SIG-M5 (cell line): ENCODE measurements at places on chromosomes 5 and 9.

DNA sequence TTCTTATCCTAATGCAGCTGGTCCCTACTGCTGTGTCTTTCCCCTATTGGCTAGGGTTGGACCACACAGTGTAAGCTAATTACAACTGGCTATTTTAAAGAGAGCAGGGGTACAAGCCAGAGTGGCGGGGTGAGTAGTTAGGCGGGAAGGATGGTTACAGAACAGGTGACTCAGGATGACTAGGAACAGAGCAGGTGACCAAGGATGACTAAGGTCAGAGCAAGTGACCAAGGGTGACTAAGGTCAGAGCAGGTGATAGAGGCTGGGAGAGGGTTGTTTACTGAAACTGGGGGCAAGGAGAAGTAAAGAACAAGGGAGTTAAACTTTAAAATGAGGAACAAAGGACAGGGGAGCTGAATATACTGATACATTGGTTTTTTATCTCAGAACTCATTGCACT, 125.4 kb downstream of the PTTG1 start:
- no peak for DNase-seq

DNA sequence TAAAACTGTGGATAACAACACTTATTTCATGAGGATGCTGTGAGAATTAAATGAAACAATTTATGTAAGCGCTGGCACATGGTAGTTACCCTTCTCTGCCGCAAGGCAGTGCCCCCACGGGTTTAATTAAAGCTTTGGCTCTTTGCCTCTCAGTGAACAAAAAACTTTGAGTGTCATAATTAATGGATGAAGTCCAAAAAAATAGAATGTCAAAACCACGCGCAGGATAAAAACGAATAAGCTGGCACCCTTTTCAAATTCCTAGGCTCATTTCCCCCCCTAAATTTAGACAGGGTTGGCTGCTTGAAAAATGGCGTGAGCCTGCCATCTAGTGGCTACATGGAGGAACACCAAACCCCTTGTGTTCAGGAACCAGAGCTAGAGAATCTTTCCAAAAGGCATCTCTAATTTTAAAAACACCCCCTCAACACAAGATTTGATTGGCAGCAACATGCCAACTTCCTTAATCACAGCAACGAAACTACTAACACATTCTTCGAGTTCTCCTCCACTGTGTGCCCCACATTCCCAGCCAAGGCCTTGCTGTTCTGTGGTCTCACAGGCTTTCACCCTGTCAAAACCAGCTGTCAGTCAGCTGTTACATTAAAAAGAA, 29.0 kb upstream of the CCNG1 start:
- no peak for DNase-seq

GRCh38 chr9:89412541-89412940, 85.4 kb downstream of the SEMA4D start:
- DNase-seq: no peak

- DNase-seq: no peak
These were observed 66.6 kb upstream of the GDNF start for GRCh38 chr5:37906416-37906815.

- no peak for DNase-seq
These were observed 46.1 kb upstream of the RIC1 start for GRCh38 chr9:5582835-5583195.

GRCh38 chr5:110304176-110304575, 422.3 kb downstream of the TMEM232 start:
- no peak for DNase-seq

DNA sequence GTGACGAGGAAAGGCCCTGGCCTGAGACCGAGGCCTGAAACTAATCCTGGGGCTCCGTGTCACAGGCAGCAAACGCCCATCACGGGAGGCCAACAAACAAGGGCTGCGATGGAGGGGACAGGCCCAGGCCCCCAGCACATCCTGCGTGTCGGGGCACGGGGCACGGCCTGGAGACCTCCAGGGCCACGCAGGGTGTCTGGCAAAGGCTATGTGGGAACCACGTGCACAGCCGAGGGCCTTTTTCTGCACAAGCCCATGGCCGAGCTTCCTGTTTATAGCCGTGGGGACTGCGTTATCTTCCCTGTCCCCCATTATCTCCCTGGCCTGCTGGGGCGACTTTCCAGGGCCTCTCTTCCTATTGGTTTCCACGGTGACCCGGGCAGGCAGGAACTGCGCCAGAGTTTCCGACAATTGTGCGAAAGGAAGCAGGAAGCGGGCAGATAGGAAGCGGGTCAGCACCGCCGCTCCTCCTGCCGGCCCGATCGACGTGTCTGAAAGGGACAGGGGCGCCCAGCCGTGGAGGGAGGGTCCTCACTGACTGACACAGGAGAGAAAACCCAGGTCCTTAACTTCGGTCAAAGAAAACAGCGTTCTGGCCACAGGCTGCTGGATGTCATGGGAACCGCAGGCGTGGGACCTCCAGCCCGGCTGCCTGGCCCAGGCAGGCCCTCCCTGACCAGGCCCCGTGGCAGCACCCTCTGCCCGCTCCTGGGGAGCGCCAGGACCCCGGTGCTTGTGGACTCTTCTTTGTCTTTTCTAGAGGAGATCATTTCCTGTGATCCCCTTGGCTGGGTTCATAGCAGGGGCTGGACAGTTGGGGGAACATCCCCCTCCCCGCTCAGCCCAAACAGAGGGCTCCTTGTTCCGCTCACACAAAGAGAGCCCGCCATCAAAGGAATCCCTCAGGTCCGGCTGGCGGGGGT, 29.1 kb upstream of the SEC16A start:
- DNase-seq: no peak

DNA sequence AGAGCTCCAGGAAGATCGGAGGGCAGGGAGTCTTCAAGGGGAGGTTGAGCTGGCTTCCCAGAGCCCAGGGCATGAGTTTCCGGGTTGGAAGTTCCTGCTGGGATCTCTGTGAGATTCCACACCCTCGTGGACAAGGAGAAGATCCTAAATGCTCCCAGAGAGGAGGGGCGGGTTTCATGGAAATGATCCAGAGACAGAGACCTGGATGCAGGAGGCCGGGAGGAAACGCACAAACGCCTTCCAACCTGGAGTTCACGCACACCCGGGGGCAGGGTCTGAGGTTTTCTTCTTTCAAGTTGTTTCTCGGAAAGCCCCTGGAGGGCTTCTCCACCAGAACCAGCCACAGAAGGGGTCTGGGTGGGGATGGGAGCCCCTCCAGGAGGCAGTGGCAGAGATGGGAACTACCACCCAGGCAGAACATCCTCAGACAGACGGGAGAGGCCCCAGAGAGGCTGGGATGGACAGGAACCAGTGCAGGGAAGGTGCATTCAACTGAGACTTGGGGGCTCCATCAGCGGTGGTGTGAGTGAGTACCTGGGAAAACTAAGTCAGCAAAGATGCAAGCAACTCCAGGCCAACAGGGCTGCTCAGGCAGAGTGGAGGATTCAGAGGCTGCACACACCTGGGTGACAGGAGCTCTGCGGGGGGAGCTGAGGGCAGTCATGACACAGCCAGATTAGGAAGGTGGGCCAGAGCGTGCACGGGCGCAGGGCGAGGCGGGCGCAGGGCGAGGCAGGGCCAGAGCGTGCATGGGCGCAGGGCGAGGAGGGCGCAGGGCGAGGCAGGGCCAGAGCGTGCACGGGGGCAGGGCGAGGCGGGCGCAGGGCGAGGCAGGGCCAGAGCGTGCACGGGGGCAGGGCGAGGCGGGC, 52.1 kb upstream of the EXOC3 start:
- no peak for DNase-seq

DNA sequence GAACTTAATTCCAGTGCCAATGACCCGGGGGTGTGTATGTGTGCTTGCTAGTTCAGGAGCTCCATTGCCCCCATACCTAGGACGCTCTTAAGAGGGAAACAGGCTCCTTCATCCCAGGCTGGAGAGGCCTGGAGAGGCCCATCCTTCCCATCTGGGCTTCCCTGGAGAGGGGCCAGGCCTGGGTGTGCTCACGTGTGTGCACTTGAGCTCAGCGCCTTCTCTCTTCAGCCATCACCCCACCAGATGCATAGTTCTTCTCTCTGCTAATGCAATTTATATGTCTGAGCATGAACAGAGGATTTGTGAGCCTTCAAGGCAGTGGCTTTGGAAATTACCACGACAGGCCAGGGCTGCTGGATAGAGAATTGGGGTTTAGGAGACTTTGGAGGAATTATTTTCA, 48.6 kb upstream of the SHB start:
- DNase-seq: no peak

GRCh38 chr9:127360829-127361228, 36.1 kb upstream of the SLC2A8 start:
- DNase-seq: no peak

DNA sequence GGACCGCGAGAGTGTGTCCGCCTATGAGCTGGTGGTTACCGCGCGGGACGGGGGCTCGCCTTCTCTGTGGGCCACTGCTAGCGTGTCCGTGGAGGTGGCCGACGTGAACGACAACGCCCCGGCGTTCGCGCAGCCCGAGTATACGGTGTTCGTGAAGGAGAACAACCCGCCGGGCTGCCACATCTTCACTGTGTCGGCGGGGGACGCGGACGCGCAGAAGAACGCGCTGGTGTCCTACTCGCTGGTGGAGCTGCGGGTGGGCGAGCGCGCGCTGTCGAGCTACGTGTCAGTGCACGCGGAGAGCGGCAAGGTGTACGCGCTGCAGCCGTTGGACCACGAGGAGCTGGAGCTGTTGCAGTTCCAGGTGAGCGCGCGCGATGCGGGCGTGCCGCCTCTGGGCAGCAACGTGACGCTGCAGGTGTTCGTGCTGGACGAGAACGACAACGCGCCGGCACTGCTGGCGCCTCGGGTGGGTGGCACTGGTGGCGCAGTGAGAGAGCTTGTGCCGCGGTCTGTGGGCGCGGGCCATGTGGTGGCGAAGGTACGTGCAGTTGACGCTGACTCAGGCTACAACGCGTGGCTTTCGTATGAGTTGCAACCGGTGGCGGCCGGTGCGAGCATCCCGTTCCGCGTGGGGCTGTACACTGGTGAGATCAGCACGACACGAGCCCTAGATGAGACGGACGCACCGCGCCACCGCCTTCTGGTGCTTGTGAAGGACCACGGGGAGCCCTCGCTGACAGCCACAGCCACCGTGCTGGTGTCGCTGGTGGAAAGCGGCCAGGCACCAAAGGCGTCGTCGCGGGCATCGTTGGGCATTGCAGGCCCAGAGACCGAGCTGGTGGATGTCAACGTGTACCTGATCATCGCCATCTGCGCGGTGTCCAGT, 1.8 kb downstream of the PCDHA7 start:
- DNase-seq: no peak

DNA sequence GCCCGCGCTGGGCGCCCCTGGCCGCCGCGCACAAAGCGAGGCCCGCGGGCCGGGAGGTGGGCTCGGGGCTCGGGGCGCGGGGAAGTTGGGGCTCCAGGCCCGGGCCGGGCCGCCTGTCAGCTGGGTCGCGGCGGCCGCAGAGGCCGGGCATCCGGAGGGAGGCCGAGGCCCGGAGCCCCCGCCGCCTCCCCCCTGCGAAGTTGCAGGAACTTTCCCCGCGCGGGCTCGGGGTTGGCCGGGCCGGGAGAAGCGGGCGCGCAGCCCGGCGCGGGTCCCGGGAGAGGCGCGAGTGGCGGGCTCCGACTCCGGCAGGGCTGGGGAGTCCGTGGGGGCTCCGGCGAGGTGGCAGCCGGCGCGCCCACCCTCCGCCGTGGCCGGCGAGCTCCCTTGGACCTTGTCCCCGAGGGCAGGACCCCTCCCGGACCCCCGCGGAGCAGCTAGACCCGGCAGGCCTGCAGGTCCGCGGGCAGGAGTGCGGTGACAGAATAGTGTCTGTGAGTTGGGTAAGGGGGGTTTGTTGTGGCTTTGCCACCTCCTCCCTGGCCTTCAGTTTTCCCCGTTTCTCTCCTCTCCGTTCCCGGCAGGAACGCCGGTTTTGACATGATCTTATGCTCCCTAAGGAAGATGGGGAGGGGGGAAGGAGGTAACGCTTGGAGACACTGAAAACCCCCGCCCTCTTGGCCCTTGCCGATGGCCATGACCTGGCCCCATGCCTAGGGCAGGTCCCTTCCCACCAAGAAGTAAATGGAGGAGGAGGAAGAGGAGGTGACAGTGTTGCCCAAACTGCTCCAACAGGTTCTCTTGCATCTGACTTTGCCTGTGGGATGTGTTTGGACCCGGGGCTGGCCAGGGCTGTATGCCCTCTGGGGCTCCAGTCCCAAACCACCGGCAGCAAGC, 942 bp downstream of the PHF2 start:
- no peak for DNase-seq

DNA sequence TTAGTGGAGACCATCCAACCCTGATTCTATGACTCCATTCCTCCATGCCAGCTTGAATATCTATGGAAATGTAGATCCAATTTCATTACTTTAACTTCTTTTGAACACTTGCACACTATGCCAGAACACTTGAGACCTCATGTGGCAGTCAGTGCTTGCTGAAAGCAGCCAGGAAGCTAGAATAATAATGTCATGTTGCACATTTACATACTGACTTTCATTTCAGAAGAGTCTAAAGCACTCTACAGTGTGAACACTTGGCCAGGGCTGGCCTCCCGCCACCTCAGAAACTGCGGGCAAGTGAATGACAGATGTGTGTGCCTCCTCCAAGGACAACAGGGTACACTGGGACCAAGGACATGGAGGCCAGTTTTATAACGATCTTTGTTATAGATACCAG, 97.3 kb downstream of the SLF1 start:
- DNase-seq: no peak

- DNase-seq: no peak
These were observed 279.1 kb upstream of the DMAC1 start for GRCh38 chr9:8078641-8079140.

GRCh38 chr9:9892217-9892616, 720.6 kb downstream of the PTPRD start:
- no peak for DNase-seq

DNA sequence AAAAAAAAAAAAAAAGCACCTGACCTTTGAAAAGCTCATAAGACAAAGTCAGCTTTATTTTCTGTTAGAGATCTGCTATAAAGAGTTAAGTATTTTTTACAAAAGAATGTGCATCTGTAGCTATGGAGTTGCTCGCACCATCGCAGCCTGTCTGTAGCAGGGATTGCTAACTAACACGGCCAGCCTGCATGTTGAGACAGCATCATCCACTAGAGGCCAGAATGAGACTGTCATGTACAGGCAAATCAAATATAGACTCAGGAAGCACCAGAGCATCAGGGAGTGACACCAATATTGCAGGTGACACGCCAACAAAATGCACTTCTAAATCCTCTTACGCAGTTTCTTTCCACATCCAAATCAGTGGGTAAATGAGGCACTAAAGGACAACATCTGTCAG, 136.3 kb upstream of the RASEF start:
- DNase-seq: no peak

DNA sequence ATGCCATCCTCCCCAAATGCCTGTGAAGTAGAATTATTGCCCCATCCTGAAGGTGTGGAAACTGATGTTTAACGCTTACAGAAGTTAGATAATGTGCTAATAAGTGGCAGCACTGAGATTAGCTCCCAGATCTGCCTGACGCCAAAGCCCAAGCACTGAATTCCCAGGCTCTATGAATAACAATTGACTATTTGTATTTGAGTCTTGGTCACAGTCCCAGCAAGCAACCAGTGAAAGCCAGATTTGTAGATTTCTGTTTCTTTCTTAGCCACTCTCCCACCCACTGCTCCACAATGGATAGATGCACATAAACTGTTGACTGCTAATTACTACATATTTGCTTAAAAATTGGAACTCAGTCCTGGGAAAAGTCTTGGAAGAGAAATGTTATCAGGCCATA, 34.4 kb downstream of the FAM240B start:
- DNase-seq: no peak
